Fibroblast of skin of right quadriceps (primary cell): ENCODE measurements at places on chromosomes 12 and 14.

GRCh38 chr12:103884316-103884715, 43.3 kb upstream of the NT5DC3 start:
- DNase-seq, result peak; percentile 44

DNA sequence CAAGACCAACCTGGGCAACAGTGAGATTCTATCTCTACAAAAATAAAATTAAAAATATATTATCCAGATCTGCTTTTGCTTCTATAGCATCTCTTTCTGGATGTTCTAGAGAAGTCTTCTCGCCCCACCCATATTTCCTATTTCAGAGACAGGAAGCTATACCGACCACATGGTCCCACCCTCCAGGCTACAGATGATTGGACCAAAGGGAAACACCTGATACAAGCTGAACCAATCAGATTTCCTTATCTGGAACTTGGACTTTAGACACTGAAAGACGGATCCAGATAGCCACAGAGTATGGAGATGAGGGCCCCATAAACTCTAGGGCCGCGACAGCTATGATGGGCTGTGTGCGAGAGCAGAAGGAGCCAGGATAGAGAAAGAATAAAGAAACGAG, 48.7 kb downstream of the CCDC60 start:
- no peak for DNase-seq

- DNase-seq, result no peak
These were observed 10.5 kb downstream of the SNX6 start for GRCh38 chr14:34619471-34619870.

GRCh38 chr12:108333898-108334699, 5.0 kb downstream of the CMKLR1 start:
- peak; percentile 20 for DNase-seq

- DNase-seq, result no peak
These were observed 133.0 kb downstream of the KIF26A start for GRCh38 chr14:104271391-104271790.

DNA sequence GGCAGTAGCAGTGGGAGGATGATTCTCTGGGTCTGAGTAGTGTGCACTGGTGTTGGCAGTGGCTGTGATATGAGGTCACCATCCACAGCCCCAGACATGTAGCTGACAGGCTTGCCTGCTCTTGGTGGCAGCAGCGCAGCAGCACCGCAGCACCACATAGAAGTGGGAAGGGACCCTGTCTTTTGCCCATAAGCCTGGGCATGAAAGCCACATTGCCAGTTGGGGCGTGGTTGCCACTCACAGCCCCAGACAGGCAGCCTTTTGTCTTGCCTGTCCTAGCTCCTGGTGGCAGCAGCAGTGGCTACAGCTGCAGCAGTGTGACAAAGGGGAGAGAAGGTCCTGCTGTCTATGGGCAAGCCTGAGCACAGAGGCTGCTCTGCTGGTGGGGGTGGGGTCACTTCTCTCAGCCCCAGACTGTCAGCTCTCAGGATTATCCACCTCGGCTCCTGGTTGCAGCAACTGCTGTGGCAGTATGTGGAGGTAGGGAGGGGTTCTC, 71.5 kb downstream of the BRMS1L start:
- DNase-seq, result no peak

- DNase-seq, result peak; percentile 18
These were observed 949 bp downstream of the PLBD2 start for GRCh38 chr12:113359133-113359938.

- peak; percentile 34 for DNase-seq
These were observed 6.9 kb upstream of the OR6J1 start for GRCh38 chr14:22650960-22651521.

DNA sequence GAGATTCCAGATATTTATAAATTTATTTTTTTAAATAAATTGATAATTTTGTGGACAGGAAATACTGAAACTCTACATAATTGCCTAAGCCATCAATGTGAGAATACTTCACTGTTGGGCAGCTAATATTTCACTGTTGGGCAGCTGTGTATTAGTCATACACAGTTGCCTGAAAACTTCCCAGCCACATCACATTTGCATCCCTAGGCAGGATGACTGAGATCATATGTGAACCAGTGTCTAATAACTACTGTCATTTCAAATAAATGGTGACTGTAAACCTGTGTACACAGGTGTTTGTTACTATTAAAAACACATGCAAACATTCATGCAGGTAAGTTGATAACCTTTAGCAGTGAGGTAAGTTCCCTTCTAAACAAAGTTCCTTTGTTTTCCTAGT, 43.9 kb downstream of the TMTC3 start:
- peak; percentile 67 for DNase-seq

DNA sequence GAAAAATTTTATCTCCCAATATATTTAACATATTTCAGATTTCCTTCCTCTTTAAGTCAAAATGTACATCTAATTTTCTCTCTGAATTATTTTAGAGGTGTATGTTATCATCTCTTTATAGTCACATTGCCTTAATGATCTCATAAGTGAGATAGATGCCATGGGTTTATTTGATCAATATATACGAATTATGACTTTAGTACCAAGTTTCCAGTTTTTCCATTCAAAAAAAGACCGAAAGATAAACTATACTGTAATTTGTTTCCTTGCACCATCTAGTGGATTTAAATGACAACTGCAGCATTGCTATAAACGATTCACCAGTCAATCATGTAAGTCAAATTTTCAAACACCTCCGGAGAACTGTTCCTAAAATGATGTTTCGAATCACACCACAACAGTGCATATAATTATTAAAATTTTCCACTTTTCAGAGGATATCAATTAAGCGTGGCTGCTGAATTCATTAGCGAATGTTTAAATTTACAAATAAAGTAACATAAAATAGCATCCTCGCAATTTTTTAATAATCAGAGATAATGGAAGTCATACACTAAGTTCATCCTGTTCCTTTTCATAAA, 419 bp upstream of the ATXN7L3B start:
- peak; percentile 66 for DNase-seq

DNA sequence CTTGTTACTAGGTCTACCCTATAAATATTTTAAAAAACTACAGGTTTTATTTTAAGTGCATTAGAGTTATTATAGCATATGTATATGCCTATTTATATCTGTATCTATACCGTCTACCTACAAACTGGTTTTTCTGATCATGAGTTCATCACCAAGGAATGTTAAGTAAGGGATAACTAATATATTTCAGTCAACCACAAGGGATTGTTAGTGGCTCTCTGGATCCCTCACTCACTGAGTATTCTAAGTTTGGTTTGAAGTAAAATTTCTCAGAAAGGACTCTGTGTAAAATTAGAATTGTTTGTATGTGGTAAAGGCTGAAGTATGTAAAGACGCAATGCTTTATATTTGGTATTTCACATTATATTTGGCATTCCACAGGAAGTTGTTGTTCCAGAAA, 4.8 kb downstream of the EPYC start:
- peak; percentile 65 for DNase-seq

GRCh38 chr12:22215467-22216253, 118.8 kb downstream of the ST8SIA1 start:
- peak; percentile 33 for DNase-seq

GRCh38 chr12:100450735-100451134, 22.9 kb upstream of the NR1H4 start:
- no peak for DNase-seq

- DNase-seq, result no peak
These were observed 21.1 kb upstream of the TTC7B start for GRCh38 chr14:90837355-90837754.

GRCh38 chr14:65916055-65916454, 503.5 kb downstream of the FUT8 start:
- DNase-seq, result no peak

DNA sequence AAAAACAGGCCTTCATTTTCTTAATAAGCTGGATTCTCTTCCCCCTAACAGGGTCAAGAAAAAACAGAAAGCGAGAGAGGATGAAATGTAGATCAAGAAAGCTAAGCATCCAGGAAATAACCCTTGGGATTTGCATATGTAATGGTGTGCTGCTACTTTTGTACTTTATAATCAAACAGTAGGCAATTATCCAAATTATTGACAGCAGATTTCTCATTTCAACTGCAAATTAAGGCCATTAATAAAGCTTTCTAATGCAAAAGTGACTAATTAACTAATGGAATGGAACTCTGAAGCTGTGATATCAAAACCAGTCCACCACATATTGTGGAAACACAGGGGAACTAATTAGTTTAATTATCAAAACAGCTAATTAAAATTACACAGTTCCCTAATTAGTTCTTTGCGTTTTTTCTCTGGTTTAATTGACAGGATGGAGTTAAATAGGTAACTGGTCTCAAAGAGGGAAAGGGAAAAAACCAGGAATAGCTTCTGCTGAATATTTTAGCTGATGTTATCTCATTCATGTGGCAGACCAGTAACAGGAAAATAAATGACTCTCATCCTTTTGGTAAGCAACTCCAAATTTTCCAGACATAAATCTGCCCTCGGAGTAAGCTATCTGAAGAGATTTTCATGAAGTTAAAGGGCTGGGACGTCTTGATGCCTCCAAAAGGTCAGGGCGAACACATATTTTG, 182.7 kb upstream of the LMO3 start:
- DNase-seq, result no peak

- DNase-seq, result peak; percentile 30
These were observed 202.0 kb upstream of the AMIGO2 start for GRCh38 chr12:47281667-47282171.

GRCh38 chr12:131129839-131130238, 176.1 kb downstream of the ADGRD1 start:
- DNase-seq, result no peak
